ENCODE measurements at places on chromosomes 6 and 20. TPM values are rescaled to one million over a fixed set of nuclear protein-coding genes. Genes with fewer than 3 reads are reported as not detected.

Gene SAMD10
- 3.1 TPM for total RNA-seq

Gene PPP1R16B
- total RNA-seq: 5.3 TPM

- no peaks in the 10 kb centered on the region for H3K36me3 ChIP-seq
- no peak for DNase-seq
- no peaks in the 10 kb centered on the region for H3K4me1 ChIP-seq
- H3K4me3 ChIP-seq: peak overlapping the region; percentile 85
- H3K27ac ChIP-seq: no peak overlapping the region
- no peaks in the 10 kb centered on the region for H3K27me3 ChIP-seq
These were observed 6.2 kb upstream of the DDX43 start for GRCh38 chr6:73388433-73388799.

DNA sequence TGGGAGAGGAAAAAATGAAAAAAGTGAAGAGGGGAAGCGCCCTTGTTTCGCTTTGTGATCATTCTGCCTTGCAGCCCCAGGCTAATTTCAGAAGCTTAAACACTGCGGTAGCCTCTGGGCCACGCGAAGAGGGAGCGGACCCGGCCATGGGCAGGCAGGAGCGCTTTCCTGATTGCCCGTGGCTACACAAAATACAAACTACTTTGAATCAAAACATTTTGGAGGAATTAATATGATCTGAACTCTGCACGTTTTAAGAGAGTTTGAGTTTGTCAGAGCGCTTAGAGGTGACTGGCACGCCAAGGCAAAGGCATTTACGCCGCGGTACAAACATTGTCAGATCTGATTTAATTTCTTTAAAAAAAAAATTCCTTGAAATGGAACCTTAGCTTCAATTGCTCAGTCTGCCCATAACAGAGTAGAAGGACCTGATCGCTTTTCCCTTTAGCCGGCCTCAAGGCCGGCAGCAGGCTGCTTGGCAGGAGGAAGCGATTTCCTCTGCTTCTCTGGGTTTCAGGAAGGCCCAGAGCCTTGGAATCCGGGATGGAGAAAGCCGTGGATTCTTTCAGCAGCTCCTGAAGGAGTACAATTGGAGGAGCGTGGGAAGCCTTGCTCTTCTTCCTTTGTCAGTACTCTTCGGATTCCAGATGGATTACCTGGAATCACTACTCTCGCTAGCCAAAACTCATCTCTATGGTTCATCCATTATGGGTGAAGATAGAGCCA lies 9.7 kb downstream of the TFAP2D start:
- peaks cover 40% of the 10 kb centered on the region for H3K27me3 ChIP-seq
- H3K36me3 ChIP-seq: no peaks in the 10 kb centered on the region
- H3K4me1 ChIP-seq: peaks cover 19% of the 10 kb centered on the region

- no peak overlapping the region for H3K4me3 ChIP-seq
- H3K36me3 ChIP-seq: no peaks in the 10 kb centered on the region
- DNase-seq: no peak
- H3K27ac ChIP-seq: no peak overlapping the region
These were observed 102.5 kb downstream of the PAK5 start for GRCh38 chr20:9736373-9736772.

- DNase-seq: no peak
- H3K36me3 ChIP-seq: no peaks in the 10 kb centered on the region
- no peak overlapping the region for H3K4me3 ChIP-seq
These were observed 4.8 kb upstream of the GTF2H4 start for GRCh38 chr6:30903236-30903635.
